ENCODE measurements at places on chromosomes 7 and 10.

GRCh38 chr10:3096149-3096548, 28.8 kb downstream of the PFKP start:
- DNase-seq = no peak

- no peak for DNase-seq
Observed at GRCh38 chr10:23217471-23217870, 25.4 kb downstream of the PTF1A start.

DNA sequence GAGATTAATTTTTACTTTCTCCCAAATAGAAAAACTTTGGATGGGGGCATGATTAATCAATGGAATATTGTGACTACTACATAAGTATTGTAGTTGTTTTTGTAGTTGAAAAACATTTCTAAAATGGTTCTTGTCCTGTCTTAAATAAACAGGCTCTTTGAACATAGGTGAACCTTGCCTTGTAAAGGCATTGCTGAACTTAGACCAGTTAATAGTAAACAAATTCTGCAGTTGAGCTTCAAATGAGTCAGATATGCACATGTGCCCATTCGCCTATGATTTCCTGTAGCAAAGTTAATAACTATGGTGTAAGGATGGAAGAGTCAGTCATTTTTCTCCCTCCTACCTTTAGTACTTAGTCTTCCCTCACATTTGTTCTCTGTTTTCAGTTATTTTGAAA, 22.6 kb downstream of the CUTC start:
- no peak for DNase-seq

DNA sequence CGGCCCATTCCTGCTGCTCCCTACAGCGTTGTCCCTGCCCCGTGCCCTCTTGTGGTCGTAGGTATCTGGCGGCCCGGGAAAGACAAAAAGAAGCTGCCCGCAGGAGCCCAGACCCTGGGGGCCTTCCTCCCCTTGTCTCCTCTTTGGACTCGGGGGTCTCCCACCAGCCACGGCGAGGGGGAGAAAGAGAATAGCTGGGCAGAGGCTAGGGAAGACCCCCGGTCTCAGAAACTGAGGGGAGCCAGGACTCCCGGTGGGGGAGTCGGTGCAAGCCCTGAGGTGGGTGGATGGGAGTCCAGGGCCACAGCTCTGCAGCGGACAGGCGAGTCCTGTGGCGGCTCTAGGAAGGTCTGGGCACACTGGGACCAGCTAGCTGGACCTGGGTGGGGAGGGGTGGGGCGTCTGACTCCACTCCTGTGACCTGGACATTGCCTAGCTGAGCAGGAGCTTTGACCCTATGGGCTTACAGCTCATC, 1.3 kb upstream of the SH2D4B start:
- DNase-seq = no peak

- DNase-seq = no peak
Observed at GRCh38 chr7:52695973-52696595, 339.3 kb upstream of the POM121L12 start.

Measured in HTR-8/SVneo (cell line).